WTC11 (cell line): ENCODE measurements at places on chromosomes 12 and 14.
A peak's percentile ranks its signal among the peaks of the same experiment; 100 is the strongest.

DNA sequence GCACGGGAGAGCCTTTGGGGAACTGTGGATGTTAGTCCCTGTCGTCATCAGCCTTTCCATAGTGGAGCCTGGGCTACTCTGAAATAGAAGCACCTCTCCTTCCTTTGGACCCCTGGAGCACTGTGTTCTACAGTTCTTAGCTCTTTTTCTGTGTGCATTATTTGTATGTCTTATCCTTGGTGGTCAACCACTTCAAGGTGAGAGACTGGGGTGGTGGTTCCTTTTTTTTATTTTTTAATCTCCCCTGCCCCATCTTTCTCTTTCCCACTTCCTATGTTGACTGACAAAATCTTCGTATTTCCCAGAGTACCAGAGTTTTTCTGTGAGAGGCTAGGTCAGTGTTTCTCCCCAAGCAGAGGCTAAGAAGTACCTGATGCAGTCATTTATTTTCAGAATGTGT is 111.7 kb downstream of the CRADD start:
- no peak for DNase-seq

- no peak for DNase-seq
Observed at GRCh38 chr14:91896419-91896818, 29.1 kb upstream of the TC2N start.

GRCh38 chr14:32374155-32374554 is 45.1 kb downstream of the AKAP6 start:
- no peak for DNase-seq

DNA sequence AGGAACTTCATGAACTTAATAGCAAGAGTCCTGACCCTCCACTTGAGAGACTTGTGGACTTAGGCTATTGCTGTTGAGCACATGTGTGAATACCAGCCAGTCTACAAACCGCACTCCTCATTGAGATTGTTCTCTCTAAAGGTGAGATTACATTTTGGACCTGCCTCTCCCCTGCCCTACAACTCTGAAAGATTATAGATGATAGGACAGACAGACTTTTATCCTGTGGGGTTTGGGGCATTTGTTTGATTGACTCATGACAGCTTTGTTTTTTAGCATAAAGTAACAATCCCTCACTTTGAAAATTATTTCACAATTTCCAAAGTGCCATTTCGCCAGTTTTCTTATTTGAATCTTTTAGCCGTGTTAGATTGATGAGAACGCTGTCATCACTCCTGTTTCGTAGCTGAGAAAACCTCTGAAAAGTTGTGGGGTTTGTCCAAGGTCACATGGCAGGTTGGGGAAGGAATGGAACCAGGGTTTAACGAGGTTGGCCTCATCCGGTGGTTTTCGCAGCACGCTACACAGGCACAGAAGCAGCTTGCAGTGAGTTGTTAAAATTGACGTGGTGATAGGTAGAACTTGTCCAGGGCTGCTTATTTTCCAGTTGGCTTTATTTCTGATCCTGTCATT is 836 bp downstream of the EVL start:
- DNase-seq = no peak

- peak; percentile 85 for DNase-seq
Observed at GRCh38 chr12:100672075-100672592, 98.7 kb downstream of the GAS2L3 start.

- DNase-seq = no peak
Observed at GRCh38 chr14:33357225-33358010, 418.7 kb downstream of the NPAS3 start.

DNA sequence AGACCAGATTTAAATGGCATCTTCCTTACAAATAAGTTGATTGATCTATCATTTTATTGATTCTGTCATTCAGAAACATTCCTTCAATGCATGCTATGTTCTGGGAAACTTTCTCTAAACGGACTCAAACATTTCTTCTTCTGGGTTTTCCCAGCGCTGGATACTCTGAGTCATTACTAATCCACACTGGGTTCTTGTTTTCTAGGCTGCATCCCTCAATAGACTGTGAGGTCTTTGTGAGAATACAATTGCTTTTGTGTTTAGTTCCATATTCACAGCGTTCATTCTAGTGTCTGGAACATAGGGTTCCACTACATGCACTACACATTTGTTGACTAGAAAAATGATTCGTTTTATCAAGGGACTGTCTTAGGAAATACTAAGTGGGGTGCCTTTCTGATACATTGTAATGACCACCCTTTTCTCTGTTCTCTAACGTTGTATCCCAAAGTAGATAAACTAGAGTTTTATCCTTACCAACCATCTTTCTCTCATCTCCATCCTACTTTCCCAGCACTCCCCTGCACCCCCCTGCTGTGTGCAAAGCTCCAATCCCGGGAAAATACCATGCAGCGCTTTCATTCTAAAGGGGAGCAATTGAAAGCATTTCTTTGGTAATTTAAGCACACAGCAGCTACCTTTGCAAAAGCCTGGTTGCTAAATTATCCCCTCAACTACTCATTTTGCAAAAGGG is 878.7 kb downstream of the DIO2 start:
- peak; percentile 26 for DNase-seq

DNA sequence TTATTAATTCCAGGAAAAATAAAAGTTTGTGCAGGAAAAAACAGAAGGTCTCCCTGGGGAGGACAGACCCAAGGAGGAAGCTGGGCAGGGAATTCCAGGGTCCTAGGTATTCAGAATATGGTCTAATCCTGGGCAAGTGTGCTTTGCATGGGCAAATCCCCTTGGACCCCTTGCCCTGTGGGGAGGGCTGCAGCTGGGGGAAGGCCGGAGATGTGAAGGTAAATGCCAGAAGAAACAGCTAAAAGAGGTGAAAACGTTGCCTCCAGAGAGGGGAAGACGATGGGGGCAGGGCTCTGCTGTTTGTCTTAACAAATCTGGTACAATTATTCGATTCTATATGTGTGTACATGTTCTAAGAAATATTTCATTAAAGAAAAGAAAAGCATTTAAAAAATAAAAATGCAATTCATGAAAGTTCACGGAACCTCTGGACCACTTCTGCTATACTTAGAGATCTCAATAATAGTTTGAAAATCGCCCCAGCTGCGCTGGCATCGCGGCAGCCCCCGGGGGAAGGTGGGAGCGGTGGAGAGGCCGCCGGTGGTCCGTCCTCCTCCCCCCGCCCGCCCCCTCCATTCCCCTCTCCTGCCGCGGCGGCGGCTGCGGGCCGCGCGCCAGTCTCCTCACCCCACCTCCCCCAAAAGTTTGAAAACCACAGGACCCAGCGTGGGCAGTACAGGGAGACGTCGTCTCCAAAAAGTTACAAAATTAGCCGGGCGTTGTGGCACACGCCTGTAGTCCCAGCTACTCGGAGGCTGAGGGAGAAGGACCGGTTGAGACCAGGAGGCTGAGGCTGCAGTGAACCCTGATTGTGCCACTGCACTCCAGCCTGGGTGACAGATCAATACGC is 1.5 kb upstream of the PRPF40B start:
- no peak for DNase-seq
